ENCODE measurements at places on chromosomes 4 and X.

GRCh38 chr4:159062381-159062780, 40.5 kb upstream of the RAPGEF2 start:
- DNase-seq = no peak

DNA sequence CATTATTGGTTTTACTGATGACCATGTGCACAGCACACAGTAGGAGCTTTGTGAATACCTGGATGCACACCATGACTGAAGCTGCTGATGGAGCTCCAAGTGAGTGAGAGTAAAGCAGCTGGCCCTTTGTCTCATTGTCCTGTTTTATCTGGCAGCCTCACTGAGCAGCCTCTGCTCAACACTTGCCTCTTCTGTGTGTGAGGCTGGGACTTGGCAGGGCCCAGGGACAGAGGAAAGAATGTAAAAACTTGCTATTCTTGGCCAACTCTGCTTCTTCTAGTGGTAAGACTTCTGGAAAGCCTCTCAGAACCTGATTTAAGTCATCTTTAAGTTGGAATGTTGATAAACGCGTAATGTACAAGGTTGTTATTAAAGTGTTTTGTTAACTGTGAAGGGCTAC, 61.4 kb downstream of the BEX1 start:
- no peak for DNase-seq

GRCh38 chr4:146049802-146050201, 111.2 kb upstream of the ZNF827 start:
- DNase-seq = no peak

- no peak for DNase-seq
Measured at GRCh38 chr4:174669270-174669669, 147.0 kb upstream of the HPGD start.

GRCh38 chr4:89562746-89563145, 255.1 kb upstream of the GPRIN3 start:
- DNase-seq = no peak

DNA sequence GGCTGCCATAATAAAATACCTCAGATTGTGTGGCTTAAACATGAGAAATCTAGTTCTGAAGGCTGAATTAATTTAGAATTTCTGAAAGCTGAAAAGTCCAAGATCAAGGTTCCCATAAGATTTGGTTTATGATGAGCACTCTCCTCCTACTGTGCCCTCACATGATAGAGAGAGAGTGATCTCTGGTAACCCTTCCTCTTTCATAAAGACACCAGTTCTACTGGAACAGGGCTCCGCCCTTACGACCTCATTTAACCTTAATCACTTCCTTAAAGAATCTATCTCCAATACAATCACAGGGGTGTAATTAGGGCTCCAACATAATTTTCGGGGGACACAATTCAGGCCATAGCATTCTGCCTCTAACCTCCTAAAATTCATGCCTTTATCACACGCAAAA, 194.0 kb upstream of the MAB21L2 start:
- no peak for DNase-seq

GRCh38 chr4:172813359-172813923, 355.2 kb upstream of the GALNT7 start:
- no peak for DNase-seq

GRCh38 chr4:7025040-7025602, 18.1 kb upstream of the TADA2B start:
- DNase-seq = no peak

DNA sequence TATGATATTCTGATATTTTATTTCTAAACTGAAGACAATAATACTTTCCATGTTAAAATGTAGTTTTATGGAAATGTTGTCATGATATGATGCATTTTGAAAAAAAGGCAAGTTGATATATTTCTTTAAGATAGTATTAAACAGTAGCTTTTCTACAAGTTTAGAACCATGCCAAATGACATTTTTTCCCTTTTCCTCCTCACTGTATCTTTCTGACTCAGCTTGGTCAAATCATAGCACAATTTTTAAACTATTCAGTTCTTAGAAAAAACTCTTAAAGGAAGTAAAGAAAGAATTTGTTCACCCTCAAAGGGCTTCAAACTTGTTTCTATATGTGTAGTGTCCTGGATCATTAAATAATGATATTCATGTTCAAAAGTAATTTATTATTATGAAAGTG, 46.0 kb upstream of the GUCY1A1 start:
- DNase-seq = no peak

DNA sequence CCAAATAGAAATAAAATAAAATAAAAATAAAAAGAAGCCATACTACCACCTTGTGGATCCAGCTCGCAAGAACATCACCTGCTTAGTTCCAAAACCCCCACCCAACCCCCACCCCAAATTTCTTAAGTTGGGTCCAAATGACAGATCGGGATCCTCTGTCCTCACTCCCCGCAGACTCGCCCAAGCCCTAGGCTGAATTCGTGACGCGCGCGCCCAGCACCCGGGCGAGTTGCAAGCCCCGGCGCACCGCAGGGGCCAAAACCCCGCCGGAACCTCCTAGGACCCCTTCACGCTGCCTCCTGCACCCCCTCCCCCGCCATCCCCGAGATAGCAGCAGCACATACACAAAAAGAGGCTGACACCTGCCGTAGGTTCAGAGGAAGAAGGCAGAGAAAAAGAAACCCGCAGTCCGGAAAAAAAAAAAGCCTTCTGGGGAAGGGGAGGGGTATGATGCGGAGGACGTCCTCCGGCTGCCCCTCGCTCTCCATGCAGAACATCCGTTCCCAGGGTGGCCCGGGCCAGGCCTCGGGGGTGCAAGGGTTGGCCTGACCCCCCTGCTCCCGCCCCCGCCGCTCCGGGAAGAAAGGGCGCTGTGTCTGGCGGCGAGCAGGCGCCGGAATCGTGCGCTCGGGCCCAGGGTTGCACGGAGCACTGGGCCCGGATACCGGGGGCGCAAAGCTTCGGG, 2.6 kb downstream of the NLGN4X start:
- no peak for DNase-seq

DNA sequence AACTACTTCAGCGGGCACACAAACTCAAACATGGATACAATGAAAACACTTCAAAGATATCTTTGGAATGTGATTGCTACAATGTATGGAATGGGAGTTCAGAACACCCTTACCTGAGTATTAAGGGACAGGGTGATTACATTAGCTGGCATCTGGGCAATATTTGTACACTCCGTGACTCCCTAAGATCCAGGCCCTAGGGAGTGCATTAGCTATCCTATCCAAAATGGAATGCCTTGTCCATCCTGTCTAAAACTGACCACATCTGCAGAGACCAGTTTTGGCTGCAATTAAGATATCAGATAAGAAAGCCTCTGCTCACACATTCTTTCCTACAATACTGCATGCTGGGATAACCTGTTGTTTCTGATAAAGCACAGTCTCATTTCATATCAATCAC, 176.6 kb upstream of the EMCN start:
- no peak for DNase-seq

DNA sequence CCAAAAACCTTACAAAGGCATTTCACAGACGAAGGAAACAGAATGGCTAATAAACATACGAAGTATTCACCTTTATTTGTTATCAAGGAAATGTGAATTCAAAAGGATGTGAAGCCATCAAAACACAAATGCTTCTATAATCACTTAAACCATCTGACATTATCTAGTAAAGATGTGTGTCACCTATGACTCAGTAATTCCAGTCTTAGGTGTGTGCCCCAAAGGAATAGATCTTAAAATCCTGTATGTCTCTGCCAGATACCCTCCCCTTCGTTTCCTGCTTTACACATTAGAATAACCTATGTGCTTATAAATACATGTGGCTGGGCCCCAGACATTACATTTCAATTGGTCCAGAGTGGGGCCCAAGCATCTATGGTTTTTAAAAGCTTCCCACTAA, 41.8 kb upstream of the CEP135 start:
- no peak for DNase-seq

GRCh38 chr4:110310795-110311194, 112.4 kb upstream of the ELOVL6 start:
- no peak for DNase-seq

- DNase-seq = no peak
Measured at GRCh38 chr4:14100349-14100748, 472.8 kb upstream of the BOD1L1 start.

- DNase-seq = no peak
Measured at GRCh38 chr4:140243278-140243753, 89.3 kb upstream of the MAML3 start.

DNA sequence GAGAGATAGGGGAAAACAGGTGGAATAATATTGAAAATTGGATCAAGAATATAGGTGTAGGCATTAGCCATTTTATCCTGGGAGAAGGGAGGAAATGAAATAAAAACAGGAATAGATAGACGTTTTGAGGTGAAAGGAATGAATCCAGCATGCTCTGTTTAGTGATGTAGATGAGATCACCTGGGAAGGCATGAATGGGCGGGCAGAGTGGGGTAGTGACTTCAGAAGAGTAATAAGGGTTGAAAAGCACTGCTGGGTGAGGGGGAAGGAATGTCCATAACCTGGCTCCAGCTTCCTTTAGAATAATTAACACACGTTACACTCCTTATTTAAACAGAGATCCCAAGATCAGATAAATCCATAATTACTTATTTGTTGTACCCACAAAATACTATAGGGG, 191.1 kb upstream of the ANXA3 start:
- no peak for DNase-seq

Measured in T-helper 2 cell (primary cell).